ENCODE measurements at places on chromosomes 7 and 10.

DNA sequence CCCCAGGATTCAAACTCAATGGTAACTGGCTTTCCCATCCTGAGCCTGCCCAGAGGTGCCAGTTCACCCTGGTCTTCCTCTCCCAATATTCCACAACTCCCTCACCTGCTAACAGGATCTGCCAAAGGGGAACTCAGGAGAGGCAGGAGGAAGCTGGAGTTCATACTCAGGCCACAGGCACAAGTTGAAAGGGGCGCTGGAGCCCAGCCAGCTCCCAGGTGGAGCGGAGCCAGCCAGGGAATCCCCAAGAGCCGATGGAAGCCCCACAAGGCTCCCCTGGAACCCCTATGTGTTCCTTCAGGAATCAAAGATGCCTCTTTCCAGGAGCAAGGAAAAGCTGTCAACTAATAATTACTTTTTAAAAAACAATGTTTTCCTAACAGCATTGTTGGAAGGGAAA, 63.5 kb downstream of the SH3PXD2A start:
- no peak for DNase-seq

DNA sequence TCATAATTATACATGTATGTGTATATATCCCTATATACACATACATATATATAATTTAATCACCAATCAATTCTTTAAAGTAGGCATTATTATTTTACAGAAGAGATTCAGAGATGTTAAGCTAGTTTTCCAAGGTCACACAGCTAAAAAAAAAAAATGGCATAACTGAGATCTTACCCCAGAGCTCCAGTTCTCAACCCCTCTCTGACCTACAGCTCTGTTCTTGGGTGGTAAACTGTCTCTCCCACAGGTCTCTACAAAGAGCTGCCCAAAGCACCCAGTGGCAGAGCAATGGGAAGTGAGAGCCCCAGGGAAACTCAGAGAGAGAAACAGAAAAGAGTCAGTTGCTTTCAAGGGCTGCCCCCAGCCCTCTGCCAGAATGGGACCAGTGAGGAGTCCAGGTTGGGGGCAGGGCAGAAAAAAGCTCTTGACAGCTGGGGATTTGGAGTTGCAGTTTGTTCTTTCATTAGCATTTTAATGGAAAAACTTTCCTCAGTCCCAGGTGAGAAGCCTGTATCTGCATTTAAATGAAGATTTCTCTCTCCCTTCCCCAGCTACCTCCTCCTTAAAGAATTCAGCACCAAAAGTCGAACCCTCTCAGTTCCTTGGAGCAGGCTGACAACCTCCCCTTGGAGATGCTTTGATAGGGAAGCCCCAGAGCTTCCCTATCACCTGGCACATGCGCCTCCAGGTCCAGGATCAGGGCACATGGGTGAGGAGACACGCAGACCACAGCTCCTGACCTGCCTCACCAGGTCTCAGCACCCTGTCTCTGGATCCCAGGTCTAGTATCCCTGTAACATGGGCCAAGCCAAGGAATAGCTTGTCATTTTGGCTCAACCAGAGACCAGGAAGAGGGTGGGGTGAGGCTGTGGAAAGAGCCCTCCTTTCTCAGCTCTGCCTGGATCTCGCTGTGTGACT, 388.1 kb downstream of the PLXNA4 start:
- DNase-seq, result no peak

- no peak for DNase-seq
Measured at GRCh38 chr7:34237493-34237849, 332.1 kb downstream of the BMPER start.

DNA sequence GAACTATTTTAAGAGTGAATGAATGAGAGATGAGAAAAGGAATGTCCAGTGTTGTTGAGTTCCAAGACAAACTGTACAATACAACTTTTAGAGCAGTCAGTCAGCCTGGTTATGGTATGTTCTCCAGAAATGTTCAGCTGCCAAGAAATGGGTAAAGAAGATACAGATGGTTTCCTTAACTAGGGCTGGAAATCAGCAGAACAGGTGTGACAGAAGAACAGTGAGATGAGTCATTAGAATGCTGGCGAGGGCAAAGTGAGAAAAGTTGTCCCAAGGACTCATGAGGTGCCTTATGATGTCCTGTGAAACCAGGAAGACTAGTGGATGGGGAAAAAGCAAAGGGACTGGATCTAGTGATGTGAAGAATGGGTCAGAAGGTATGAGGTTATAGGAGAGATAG, 20.8 kb upstream of the SEPTIN7 start:
- DNase-seq, result no peak

- DNase-seq, result no peak
Measured at GRCh38 chr10:118457824-118458428, 115.8 kb upstream of the FAM204A start.

DNA sequence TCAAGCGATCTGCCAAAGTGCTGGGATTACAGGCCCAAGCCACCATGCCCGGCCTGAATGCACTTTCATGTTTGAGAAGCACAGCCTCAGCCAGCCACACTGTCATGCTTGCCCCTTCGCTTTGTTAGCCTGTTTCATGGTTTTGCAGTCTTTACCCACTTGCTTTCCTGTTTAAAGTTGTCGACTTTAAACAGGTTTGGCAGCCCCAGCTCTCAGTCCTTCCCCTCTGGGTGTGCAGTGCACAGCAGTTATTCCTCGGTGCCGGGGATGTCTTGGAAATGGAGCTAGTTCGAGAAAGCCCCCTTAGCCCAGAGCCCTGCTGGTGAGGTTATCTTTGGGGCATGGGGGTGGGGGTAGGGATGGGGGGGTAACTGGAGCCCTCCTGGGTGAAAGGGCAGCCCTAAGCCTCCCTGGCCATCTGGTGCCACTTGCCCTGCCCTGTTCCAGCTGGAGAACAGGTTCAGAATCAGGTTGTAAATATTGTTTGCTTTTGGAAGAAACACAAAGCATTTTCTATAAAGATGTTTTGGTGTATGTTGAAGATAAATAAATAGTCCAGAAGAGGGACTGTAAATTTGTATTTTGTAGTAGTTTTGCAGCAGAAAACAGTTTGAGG, 14.8 kb downstream of the TSPAN14 start:
- no peak for DNase-seq

GRCh38 chr7:133051066-133051465, 30.8 kb downstream of the CHCHD3 start:
- peak; percentile 65 for DNase-seq

- DNase-seq, result no peak
Measured at GRCh38 chr10:19497026-19497425, 319.2 kb upstream of the PLXDC2 start.

DNA sequence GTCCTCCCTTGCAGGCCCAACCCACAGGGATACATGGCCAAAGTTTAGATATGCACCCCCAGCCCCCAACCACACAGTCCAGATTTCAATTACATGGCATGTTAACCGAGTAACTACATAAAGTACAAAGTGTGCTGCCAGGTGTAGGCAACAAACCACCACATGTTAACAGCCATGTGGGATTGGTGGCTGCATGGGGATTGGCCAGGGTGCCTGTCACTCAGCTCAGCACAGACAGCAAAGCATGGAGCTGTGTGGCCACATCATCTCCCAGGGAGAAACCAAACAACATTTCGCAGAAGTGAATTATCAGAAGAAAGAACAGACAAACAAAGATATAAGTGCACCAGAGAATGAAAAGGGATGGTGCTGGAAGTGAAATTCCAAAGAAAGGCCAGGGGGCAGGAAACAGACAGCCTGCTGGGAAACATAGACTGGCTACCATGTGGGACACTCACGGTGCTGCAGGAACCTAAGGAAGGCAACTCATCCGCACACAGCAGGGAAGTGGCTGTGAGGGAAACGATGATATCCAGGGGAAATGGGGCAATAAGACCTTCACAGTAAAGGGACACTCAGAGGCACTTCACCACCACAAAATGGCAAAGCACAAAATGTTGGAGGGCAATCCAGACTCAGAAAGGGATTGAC, 171.2 kb downstream of the PTPRN2 start:
- no peak for DNase-seq

GRCh38 chr7:117138981-117139380, 183.9 kb downstream of the WNT2 start:
- no peak for DNase-seq

GRCh38 chr10:43267811-43268210, 946 bp upstream of the RASGEF1A start:
- no peak for DNase-seq

GRCh38 chr10:677038-677437, 12.4 kb downstream of the DIP2C start:
- no peak for DNase-seq

- DNase-seq, result peak; percentile 45
Measured at GRCh38 chr10:92593619-92594588, 974 bp downstream of the KIF11 start.

- peak; percentile 45 for DNase-seq
Measured at GRCh38 chr7:815284-816216, 16.7 kb upstream of the SUN1 start.

DNA sequence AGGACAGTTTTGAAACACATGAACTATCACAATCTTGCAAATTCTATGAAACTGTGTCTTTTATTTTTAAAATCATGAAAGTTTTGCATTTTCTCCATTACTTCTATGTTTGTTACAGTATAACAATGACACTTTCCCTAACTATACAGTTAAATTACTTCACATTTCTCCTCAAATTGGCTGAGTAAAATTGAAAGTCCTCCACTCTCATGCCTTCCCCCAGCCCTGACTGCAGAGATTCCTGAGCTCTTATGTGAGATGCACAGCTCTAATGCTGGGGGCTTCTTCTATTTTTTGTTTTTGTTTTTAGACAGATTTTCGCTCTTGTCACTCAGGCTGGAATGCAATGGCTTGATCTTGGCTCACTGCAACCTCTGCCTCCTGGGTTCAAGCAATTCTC, 22.7 kb upstream of the MAP3K8 start:
- DNase-seq, result no peak

GRCh38 chr7:128774921-128775320, 673 bp downstream of the OPN1SW start:
- no peak for DNase-seq

GRCh38 chr10:83734278-83734677, 405.0 kb upstream of the GHITM start:
- no peak for DNase-seq

- DNase-seq, result no peak
Measured at GRCh38 chr7:99308461-99309074, 17.1 kb upstream of the ARPC1A start.

DNA sequence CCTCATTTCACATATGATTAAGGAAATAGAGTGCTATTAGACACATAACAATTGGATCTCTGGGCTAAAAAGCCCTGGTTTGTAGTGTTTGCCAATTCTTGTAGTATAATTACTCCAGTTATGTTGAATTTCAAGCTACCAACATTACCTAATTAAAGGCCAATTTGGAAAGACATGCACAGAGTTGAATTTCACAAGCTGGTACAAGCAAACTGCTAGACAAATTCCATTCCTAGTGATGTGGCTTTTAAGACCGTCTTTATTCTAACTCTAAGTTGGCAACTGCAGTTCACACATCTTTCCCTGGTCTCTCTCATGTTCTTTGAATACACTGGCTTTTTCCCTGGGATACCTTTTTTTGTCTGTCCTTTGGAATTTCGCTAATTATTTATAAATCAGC, 384.1 kb upstream of the CNTNAP2 start:
- DNase-seq, result no peak

GRCh38 chr10:124157271-124157681, 63.9 kb upstream of the CHST15 start:
- DNase-seq, result no peak

DNA sequence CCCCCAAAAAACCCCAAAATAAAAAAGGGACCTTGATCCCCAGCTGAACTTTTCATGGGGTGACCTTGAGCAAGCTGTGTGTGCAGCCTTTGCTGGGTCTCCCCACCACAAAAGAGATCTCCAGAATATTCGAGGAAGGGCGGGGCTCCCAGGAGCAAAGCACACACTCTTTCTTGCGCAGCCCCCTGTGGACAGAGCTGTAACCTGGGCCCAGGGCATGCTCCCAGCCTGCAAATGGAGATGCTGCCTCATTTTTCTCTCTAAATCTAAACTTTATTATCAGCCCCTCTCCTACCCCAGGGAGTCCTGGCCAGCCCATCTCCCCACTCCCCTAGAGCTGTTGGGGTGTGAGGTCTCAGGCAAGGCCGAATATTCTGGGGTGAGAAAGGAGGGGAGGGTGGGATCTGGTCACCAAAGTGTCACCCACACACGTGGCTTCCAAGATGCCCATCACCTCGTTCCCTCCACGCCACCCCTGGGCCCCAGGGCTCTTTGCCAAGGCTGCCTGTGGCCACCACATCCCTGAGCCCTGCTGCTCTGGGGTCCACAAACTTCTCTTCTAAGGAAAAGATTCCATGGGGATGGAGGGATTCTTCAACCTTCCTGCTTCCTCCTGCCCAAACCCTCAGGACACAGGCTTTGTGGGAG, 1.7 kb upstream of the CALML3 start:
- no peak for DNase-seq

- no peak for DNase-seq
Measured at GRCh38 chr7:48710995-48711394, 213.4 kb upstream of the CDC14C start.

- DNase-seq, result no peak
Measured at GRCh38 chr7:130352194-130353074, 7.8 kb downstream of the CPA5 start.

GRCh38 chr7:50646069-50646468, 80.9 kb upstream of the DDC start:
- DNase-seq, result no peak

DNA sequence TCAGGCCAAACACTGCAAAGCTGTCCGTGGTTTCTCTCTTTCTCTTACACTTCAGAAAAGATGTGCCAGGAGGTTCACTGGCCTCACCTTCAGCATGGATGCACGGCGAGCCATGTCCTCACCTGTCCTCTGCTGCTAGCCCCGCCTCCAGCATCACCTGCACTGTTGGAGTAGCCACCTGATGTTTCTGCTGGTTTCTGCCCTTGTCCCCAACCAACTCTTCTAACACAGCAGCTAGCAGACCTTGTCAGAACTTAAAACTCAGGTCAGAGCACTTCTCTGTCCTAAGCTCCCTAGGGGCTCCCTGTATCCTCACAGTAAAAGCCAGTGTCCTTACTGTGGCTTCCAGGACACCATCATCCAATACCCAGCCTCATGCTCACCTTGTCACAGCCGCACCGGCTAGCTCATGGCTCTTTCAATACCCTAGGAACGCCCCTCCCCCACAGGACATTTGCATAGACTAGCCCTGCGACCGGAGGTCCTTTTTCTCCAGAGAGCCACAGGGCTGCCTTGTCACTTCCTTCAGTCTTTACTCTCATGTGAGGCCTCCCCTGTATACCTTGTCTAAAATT, 15.2 kb downstream of the PALD1 start:
- DNase-seq, result peak; percentile 97

DNA sequence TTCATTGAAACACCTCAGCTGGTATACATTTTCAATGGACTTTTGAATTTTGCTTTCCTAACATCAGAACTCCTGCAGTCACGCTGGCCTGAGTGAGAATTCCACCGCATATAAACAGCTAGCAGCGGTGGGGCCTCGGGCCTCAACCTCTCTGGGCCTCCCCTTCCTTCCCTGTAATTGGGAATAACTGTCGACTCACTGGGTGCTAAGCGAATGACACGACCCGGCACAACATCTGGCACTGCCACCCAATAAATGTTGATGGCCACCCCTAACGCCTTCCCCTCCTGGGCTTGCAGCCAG, 670 bp downstream of the RCC1L start:
- no peak for DNase-seq

DNA sequence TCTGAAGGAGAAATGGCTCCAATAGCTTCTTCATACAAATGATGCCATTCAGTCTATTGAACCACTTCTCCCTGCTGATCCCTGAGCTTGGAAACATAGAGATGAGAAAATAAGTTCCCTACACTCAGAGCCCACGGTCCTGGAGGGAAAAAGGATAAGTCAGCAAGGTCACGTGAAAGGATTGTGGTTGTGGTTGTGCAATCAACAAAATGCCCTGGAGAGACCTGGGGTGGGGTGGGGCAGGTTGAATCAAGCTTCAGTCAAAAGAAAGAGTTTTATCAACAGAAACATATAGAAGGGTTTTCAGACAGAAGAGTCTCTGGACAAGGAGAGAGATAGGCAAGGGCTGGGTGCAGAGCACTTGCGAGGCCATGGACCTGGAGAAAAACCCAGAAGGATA, 30.1 kb downstream of the C10orf90 start:
- DNase-seq, result no peak

All from OCI-LY7 (cell line).